ENCODE measurements at places on chromosomes 5 and 9.

DNA sequence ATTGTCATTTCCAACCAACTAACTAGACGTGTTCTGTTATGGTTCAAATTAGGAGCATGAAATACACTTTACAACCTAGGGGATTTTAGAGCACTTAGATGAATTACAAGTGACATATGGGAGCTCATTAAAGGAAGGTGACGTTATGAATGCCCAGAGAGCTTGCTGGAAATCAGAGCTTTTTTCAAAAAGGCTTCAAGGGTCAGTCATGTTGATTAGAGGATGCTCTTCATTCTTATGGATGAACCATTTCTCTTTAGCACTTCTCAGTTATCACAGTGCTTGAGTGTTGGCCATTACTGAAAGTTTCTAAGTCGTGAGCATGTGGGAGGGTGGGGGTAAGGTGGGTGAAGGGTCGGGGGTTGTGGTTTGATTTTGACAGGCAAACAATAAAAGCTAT is 1245.5 kb upstream of the DMAC1 start:
- H3K27ac ChIP-seq, result no peak overlapping the region
- H3K4me3 ChIP-seq, result no peak overlapping the region
- H3K4me1 ChIP-seq, result no peaks in the 10 kb centered on the region
- no peaks in the 10 kb centered on the region for H3K36me3 ChIP-seq

DNA sequence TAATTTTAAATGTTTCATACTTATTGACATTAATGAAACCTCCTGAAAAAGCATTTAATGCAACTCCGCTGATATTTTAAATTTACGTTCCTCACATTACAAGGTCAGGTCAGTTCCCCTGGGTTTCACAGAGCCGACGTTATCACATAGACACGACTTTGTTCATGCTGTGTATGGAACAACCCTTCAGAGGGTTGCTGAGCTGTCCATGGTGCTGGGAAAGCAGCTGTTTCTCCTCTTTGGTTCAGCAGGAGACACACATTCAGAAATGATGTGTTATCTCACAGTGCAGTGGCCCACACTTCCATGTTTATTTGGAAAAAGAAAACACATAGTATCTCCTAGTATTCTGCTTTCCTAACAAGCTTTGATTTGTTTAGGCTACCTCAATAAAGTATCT is 53.5 kb downstream of the PPP2R2B start:
- DNase-seq, result no peak
- H3K36me3 ChIP-seq, result no peaks in the 10 kb centered on the region
- H3K4me1 ChIP-seq, result peaks cover 35% of the 10 kb centered on the region
- no peak overlapping the region for H3K27ac ChIP-seq
- H3K4me3 ChIP-seq, result no peak overlapping the region

DNA sequence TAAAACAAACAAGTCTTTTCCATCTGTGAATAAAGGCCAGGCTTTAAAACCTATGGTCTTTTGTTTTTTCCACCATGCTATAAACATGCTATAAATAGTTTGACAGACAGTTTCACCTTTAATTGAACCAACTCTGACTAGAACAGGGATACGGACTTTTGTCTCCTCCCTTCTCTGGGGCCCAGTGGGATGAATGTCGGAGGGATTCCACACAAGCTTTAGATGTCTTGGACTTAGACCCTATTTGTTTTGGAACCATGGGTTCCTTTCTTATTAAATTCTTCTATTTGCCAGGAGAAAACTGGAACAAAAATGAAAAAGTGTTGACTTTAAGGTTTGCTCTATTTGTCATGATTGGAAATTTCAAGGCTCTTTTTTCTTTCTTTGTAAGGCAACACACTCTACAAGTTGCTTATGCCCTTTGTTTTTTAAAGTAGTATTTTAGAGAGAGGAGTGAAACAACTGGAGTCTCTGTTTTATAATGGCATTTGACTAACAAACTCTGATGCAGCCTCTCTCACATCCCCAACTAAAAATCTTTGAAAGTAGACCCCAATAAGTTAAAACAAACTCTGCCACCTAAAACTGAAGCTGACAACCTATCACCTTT is 145.3 kb downstream of the MLLT3 start:
- peaks cover 28% of the 10 kb centered on the region for H3K4me1 ChIP-seq
- no peaks in the 10 kb centered on the region for H3K36me3 ChIP-seq
- no peak overlapping the region for H3K27ac ChIP-seq
- no peak for DNase-seq
- H3K4me3 ChIP-seq, result no peak overlapping the region
- H3K27me3 ChIP-seq, result no peaks in the 10 kb centered on the region

DNA sequence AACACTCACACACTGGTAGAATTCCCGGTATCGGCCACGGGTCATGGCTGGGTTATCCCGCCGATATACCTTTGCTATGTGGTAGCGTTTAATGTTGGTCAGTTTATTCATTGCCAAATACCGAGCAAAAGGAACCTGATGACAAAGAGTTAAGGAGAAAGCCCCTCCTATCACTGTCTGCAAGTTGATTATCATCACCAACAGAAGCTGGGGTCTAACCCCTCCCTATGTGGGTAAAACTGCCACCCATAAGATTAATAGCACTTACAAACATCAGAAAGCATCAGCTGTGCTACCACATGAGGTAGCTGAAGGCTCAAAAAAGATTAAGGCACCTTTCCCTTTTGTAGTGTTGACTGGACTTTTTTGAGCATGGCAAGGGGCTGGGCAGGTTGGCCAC is 5.6 kb upstream of the DND1 start:
- no peaks in the 10 kb centered on the region for H3K27me3 ChIP-seq
- DNase-seq, result no peak
- no peak overlapping the region for H3K27ac ChIP-seq
- H3K4me1 ChIP-seq, result no peaks in the 10 kb centered on the region
- H3K36me3 ChIP-seq, result peaks cover 65% of the 10 kb centered on the region
- no peak overlapping the region for H3K4me3 ChIP-seq

Measured in thoracic aorta (tissue), 2 donors.